SK-N-MC (cell line): ENCODE measurements at places on chromosomes 5 and 9.

DNA sequence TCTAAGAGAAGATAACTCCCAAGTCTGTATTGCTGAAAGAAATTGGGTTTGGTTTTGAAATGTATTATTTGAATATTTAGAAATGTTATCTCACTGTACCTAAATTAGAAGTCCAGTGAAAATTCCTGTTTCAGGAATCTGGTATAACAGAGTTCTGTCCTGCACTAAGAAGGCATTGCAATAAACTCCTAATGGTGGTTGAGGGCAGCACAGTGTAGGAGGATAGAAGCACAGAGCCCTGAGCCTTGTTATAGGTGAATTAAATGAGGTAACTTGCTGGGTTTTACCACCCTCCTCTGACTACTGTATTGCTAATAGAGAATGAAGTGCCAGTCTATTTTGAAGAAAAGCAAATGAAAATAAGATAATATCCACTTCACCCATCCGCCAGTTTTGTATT, 143.4 kb downstream of the CD180 start:
- DNase-seq, result no peak

- no peak for DNase-seq
These were observed 332.3 kb downstream of the NPR3 start for GRCh38 chr5:33043343-33043997.

DNA sequence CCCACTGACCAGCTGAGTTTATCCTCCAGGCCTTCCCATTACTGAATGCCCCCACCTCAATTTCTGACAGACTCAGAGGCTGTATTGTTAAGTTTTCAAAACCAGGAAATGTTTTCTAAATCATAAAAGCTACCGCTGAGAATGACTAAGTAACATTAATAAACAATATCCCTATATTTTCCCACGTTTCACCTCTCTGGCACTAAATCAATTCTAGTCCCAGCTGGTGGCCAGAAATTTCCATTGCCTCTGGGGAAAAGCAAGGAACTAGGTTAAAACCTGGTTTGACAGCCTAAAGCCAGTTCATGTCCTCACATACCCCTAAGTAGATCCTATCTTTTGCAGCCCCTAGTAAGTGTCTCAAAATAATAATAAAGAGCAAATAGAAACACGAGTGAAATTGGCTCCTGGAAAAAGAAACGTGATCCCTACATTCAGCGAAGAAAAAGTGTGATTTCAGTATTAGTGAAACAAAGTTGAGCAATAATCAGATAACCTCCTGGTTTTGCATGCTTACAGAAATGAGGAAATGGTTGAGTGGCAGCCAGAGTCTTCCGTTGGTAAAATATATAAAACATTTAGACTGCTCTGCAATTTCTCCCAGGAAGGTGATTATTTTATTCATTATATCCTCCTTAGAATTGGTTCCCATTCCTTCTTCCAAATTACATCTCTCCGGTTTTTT, 110.9 kb downstream of the ESM1 start:
- peak; percentile 57 for DNase-seq

GRCh38 chr9:113148781-113149510, 1.9 kb upstream of the SLC31A2 start:
- DNase-seq, result no peak

GRCh38 chr9:110027671-110028081, 180.3 kb downstream of the C9orf152 start:
- no peak for DNase-seq

- DNase-seq, result no peak
These were observed 12.7 kb upstream of the CCL27 start for GRCh38 chr9:34675048-34675714.

- DNase-seq, result no peak
These were observed 25.9 kb downstream of the BARX1 start for GRCh38 chr9:93929231-93929630.

GRCh38 chr5:36763454-36763853, 113.1 kb upstream of the NIPBL start:
- DNase-seq, result no peak

GRCh38 chr5:143248822-143249579, 154.5 kb downstream of the NR3C1 start:
- DNase-seq, result no peak

- peak; percentile 8 for DNase-seq
These were observed 170.1 kb upstream of the PITX1 start for GRCh38 chr5:135204151-135204600.

DNA sequence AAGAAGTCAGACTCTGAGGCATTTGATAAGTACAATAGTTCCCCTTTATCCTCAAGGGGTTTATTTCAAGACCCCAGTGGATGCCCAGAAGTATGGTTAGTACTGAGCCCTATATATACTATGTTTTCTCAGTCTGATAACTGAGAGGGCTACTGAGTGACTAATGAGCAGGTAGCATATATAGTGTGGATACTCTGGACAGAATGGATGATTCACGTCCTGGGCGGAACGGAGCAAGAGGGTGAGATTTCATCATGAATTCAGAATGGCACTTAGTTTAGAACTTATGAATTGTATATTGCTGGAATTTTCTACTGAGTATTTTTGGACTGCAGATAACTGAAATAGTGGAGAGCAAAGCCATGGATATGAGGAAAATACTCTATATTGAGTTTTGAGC, 457.6 kb downstream of the PLK2 start:
- no peak for DNase-seq

DNA sequence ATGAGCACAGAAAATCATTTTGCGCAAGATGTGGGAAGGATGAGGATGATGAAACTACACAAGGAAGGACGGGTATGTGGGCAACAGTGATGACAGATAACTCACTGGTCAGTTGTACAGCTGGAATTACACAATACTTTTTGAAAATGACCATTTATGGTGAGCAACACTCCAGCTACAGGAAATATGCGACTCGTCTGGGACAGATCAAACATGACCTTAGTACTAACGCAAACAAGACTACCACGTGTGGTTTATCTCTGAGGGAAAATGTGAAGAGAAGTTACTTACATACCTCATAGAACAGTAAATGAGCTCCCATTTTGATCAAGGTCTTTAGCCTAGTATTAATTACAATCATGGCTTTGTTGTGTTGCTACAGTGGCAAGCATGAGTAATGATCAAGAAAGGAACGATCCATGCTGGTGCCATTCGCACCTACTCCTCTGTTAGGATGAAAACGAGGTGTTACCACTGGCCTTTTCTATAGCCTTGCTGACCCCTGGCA, 456.9 kb downstream of the BNC2 start:
- DNase-seq, result no peak

- no peak for DNase-seq
These were observed 423.0 kb upstream of the KIF2A start for GRCh38 chr5:61882901-61883500.

DNA sequence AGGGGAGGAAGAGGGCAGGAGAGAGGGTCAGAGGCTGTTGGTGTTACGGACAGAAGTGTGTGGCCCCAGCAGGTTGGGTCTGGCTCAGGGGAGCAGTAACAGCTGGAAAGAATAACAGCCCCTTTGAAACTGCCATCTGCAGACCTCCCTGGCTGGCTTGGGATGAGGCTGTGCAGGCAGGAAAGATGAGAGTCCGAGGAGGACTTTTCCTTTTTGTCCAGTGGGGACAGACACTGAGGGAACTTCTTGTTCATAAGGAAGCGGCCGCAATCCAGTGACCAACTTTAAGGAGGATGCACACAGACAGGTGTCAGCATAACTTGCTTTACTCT, 14.8 kb upstream of the PLEKHG4B start:
- DNase-seq, result no peak

DNA sequence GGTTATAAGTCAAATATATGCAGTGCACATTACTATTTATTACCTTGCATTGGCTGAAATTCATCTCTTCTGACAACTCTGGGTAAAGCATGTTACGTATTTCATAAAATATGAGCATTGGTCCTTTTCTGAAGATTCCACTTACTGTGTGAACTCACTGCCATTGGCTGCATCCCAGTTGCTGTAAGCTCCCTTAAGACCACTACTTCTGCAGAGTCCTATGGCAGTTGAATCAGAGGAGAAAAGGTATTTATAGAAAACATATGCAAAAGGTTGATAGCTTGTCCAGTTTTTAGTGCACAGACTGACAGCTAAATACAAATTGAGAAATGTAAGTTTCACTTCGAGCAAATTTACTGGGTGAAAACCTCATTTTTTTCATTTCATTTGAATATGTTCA, 394.6 kb upstream of the ARRDC3 start:
- DNase-seq, result no peak

- DNase-seq, result no peak
These were observed 2.1 kb downstream of the RGS3 start for GRCh38 chr9:113465599-113466140.
